ENCODE measurements at places on chromosomes 3 and 15.

- no peak for DNase-seq
Observed at GRCh38 chr15:40436892-40437751, 3.6 kb upstream of the BAHD1 start.

DNA sequence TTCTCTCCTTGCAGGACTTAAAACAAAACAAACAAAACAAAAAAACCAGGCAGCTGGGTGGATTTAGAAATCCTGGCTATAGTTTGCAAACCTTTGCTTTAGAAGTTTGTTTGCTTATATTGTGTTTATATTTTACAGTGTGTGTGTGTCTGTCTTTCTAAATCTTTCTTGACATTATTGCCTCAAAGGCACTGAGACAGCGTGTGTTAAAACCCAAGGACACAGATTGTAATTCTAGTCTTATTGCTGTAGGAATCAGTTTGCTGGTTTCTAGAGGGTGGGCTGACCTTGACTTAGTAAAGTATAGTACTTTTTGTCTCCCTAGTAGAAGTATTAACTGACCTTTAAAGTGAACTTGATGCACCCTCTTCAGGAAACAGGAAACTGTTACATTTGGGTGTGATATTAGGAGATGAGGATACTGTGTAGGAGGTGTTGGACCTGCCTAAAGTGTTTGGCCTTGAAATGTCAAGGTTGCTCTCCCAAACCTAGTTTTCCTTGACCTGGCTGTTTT, 71.0 kb downstream of the TCF12 start:
- no peak for DNase-seq

- no peak for DNase-seq
Observed at GRCh38 chr15:61712129-61712759, 348.0 kb downstream of the VPS13C start.

DNA sequence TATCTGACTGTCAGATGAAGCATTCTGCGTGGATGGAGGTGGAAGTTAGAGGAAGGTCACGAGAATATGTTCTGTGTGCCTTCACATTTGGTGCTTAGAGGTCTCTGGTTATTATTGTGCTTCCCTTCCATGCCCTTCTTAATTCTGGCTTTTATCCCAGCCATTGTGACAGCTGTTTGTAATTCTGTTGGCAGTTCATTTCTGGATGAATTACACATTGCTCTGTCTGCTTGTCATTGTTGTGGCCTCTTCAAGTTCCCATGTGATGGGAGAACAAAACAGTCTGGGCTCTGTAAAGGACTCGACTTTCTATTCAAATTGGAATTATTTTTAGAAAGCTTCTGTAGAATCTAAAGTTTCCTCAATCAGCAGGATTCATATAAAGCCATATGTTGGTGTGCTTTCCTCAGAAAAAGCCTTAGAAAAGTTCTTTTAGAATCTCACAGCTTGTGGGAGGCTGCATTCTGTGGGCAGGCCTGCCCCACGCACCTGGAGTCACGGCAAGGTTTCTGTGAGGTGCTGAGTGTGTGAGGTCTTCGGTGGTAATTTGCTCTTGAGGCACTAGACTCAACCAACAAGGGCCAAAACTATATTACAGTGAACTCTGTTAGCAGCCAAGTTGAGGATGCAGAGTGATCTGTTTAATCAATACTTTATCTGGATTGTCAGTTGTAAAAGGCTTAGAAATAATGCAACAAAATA, 397.4 kb upstream of the AZI2 start:
- DNase-seq, result no peak
